ENCODE measurements at places on chromosomes 1 and 21.

- no peak for DNase-seq
These were observed 106.9 kb upstream of the SERBP1 start for GRCh38 chr1:67536957-67537666.

- DNase-seq, result no peak
These were observed 1.1 kb downstream of the NR5A2 start for GRCh38 chr1:200028586-200029034.

GRCh38 chr1:59453297-59453968, 156.5 kb downstream of the FGGY start:
- DNase-seq, result no peak

DNA sequence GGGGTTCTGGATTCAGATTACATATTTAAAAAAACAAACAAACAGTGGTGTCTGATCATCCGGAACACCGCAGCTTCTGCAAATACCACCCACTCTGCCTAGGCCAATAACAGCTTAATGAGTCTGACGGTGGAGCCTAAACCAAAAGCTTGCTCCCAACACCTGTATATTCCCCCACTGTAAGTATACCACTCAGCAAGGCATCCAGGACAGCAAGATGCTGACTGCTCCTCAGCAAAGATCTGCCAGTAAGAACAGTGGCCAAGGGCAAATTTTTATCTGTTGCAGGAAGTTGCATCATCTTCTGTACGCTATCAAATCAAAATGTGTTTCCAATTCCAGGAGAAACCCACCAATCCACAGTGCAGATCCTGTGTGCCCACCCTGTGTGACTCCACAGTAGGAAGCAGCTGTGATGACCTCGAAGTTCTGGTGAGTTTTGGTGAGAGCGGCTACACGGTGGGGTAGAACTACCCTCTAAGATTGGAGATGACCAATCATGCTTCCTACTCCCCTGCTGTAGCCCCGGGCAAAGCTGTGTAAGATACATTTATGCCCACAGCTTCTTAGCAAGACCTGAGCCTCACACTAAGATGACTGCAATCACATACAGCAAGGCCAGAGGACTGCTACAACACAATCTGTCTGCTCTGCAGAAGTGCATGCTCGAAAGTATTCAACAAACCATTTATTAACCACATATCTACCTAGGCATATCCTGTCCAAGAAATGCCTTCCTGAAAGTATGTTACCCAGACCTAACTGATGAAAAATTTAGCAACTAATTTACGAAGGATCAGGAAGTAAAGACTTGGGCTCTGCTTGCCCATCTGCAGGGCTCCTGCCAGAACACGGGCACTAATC, 30.5 kb downstream of the SIPA1L2 start:
- no peak for DNase-seq

GRCh38 chr1:108152782-108153222, 47.3 kb downstream of the SLC25A24 start:
- DNase-seq, result no peak

GRCh38 chr1:41633764-41634163, 149.3 kb upstream of the EDN2 start:
- no peak for DNase-seq

DNA sequence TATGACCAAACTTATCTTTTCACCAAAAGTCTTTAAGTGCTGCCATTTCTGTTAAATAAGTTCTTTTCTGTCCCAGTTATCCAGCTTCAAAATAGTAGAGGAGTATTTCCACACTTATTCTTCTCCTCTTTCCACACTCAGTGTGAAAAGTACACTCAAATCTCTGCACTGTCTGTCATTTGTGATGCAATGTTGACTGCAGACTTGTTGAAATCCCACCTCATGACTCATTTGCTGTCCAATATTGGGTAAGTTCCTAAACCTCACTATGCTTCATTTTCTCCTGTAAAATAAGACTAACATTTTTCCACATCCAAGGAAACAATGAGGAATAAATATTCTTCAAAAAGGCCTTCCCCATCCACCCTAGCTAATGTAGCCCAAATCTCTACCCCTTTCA, 17.5 kb downstream of the LRRIQ3 start:
- no peak for DNase-seq

- no peak for DNase-seq
These were observed 414.6 kb downstream of the LRRIQ3 start for GRCh38 chr1:73783352-73783751.

DNA sequence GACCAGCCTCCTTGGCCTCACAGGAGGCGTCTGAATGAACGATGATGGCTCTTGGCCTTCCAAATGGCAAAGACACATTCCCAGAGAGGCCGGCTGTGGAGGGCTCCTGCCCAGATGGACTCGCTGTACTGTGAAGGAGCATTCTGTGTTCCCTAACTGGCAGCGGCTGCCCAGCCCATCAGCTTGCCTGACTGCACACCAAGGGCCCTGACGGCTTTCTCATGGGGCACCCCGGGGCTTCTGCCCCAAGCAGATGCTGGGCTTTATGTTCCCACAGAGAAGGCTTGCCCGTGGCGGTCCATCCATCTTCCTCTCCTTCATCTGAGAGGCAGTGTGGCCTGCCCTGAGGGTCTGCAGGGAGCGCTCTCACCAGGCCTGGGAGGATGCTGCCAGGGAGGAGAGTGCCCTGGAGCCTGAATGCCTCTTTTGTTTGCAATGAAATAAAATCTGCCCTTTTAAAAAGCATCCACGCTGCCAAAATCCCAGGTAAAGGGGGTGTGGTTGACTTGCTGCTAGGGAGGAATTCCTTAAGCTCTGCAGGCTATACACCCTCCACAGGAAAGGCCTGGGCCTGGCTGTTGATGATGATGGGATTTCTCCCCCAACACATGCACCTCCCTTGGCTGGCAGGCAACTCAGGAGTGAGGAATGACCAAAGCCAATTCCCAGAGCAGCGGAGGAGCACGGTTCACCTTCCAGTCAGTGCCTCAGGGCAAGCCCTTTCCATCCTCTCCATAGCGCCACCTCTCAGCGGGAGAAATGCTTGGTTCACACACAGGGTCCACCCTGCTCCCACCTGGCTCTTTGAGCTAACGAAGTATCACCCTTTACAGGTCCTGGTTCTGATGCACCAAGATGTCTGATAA, 84.6 kb upstream of the SSX2IP start:
- no peak for DNase-seq

DNA sequence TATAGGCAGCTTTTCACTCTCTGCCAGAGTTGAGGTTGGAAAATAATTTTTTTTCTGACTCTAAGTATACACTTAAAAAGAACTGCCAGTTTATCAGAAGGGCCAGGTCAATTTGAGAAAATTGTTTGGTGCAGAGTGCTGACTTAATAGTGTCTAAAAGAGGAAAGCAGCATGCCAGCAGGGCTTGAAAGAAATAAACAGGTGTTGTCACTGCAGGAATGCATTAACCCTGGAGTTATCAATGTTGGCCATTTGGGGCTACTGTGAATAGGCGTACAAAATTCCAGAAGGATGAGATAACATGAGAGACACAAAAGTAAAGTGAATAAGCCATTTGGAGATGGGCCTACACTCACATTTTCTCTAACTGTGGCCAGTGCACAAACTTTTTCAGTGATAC, 220.6 kb upstream of the PLD5 start:
- no peak for DNase-seq

DNA sequence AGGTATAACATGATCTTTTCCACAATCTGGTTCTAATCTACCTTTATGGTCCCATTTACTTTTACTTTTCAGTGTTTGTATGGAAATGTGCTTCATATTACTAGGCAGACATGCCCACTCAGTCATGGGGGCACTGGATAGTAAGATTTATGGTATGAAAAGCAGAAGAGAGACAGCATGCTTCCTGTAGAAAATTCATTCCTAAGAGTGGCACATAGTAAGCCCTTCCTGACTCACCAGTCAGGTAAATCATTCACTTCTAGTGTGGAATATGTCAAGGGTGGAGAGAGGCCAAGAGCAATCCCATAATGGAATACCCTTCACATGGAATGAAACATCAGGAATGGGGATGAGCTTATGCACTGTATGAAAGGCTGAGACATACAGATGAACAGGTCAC, 49.5 kb upstream of the BCL10 start:
- no peak for DNase-seq

- no peak for DNase-seq
These were observed 29.9 kb upstream of the TMEM222 start for GRCh38 chr1:27292106-27292505.

Data from hypothalamus (tissue), 51 donors.